ENCODE measurements at places on chromosomes 2 and 18.
A peak's percentile ranks its signal among the peaks of the same experiment; 100 is the strongest.

DNA sequence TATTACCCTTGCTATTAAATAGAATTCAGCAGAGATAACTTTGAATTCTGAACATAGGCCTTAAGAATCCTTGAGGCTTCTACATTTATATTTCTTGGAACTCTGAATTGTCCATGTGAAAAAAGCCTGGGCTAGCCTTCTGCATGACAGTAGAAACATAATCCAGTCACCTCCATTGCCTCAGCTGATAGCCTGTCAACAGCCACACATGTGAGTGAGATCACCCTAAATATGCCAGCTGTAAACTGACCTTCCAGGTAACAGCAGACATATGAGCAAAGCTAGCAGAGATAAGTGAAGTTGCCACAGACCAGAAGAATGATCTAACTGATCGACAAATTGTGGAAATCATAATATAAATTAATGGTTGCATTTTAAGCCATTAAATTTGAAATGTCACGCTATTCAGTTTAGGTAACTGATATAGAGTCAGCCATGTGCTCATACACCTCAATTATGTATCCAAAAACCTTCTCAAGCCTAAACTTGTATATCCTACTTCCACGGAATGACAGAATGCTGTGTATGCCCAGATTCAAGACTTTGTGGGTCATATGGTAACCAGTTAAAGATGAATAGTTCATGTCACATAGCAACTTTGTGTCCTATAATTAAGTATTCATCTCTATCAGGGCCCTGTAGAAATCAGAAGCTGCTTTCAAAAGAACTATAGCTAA, 48.1 kb upstream of the SETBP1 start:
- no peaks in the 10 kb centered on the region for H3K4me1 ChIP-seq
- H3K36me3 ChIP-seq = no peaks in the 10 kb centered on the region
- H3K27ac ChIP-seq = no peak overlapping the region
- H3K27me3 ChIP-seq = no peaks in the 10 kb centered on the region

- H3K27me3 ChIP-seq = no peaks in the 10 kb centered on the region
- no peaks in the 10 kb centered on the region for H3K4me1 ChIP-seq
- DNase-seq = no peak
- no peak overlapping the region for H3K4me3 ChIP-seq
- H3K36me3 ChIP-seq = no peaks in the 10 kb centered on the region
Observed at GRCh38 chr2:170434900-170435621, 257.1 kb downstream of the MYO3B start.

DNA sequence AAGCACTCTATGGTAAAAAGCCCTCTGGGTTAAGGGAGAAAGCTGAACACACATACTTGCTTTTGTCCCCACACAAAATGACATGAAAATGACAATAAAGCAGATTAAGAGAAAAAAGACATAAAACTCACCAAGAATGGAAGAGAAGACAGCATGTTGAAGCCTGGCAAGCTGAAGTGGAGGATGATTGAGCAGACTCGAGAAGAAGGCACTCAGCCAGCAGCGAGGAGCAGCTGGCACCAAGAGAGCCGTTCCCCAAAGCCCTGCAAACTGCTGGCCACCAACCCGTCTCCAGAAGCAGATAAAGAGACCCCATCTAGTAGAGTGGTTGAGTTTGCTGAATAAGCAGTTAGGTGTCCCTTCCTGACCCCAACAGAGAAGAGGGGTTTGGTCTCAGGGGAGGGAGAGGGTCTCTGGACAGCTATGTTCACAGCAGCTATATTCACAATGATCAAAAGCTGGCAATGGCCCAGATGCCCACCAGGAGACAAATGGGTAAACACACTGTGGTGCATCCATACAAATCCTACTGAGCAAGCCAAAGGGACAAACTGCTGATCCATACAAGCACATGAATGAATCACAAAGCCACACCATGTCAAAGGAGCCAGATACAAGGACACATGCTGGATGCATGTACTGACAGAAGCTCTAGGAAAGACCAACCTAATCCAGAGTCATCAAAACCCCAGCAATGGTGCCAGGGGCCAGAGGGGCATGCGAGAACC, 36.9 kb downstream of the FAM168B start:
- H3K27me3 ChIP-seq = no peaks in the 10 kb centered on the region
- H3K4me1 ChIP-seq = no peaks in the 10 kb centered on the region
- H3K36me3 ChIP-seq = peaks cover 4% of the 10 kb centered on the region
- H3K4me3 ChIP-seq = no peak overlapping the region
- no peak for DNase-seq
- H3K27ac ChIP-seq = no peak overlapping the region

GRCh38 chr2:237727363-237727762, 71.2 kb upstream of the RBM44 start:
- peak; percentile 17 for DNase-seq
- H3K27me3 ChIP-seq = no peaks in the 10 kb centered on the region
- H3K27ac ChIP-seq = no peak overlapping the region
- H3K4me3 ChIP-seq = no peak overlapping the region
- no peaks in the 10 kb centered on the region for H3K4me1 ChIP-seq

- no peak for DNase-seq
- no peaks in the 10 kb centered on the region for H3K36me3 ChIP-seq
- no peaks in the 10 kb centered on the region for H3K4me1 ChIP-seq
- no peak overlapping the region for H3K4me3 ChIP-seq
Observed at GRCh38 chr2:73043929-73044832, 27.3 kb downstream of the SFXN5 start.

GRCh38 chr2:163171786-163172530, 333.4 kb upstream of the KCNH7 start:
- no peaks in the 10 kb centered on the region for H3K27me3 ChIP-seq
- H3K4me1 ChIP-seq = no peaks in the 10 kb centered on the region
- H3K36me3 ChIP-seq = no peaks in the 10 kb centered on the region
- no peak for DNase-seq
- no peak overlapping the region for H3K27ac ChIP-seq

- H3K4me3 ChIP-seq = no peak overlapping the region
- H3K4me1 ChIP-seq = no peaks in the 10 kb centered on the region
- no peak overlapping the region for H3K27ac ChIP-seq
- H3K36me3 ChIP-seq = no peaks in the 10 kb centered on the region
Observed at GRCh38 chr18:3441290-3441689, 8.7 kb upstream of the TGIF1 start.

DNA sequence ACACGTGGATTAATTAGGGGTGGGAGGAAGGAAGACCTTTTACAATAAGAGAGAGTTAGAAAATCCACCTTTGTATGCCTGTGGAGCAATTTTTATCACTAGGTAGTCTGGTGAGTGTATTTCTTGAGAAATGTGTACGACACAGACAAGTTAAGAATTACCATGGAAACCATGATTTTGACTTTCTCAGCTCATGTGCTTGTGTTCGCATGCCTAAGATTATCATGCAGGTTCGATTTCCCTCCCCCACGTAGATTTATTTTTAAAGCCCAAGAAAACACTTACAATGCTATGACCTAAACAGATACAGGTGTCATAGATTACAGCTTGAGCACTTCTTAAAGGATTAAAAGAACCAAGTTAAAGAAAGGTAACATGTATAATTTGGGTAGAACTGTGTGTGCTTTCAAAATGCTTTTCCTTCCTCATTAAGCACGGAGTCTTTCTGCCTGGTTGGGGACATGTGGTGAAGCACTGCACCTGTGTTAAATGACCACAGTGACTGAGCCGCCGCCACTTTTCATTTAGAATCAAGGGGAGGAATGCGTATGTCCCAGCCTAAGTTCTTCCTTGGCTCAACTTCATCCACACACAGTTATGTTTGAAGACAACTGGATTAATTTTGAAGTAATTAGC, 16.6 kb downstream of the SERTAD2 start:
- H3K27ac ChIP-seq = no peak overlapping the region
- no peak for DNase-seq
- no peak overlapping the region for H3K4me3 ChIP-seq
- no peaks in the 10 kb centered on the region for H3K36me3 ChIP-seq
- no peaks in the 10 kb centered on the region for H3K4me1 ChIP-seq

GRCh38 chr18:54466248-54467005, 108.7 kb downstream of the C18orf54 start:
- no peaks in the 10 kb centered on the region for H3K36me3 ChIP-seq
- DNase-seq = no peak
- H3K27ac ChIP-seq = no peak overlapping the region
- no peak overlapping the region for H3K4me3 ChIP-seq
- no peaks in the 10 kb centered on the region for H3K4me1 ChIP-seq

DNA sequence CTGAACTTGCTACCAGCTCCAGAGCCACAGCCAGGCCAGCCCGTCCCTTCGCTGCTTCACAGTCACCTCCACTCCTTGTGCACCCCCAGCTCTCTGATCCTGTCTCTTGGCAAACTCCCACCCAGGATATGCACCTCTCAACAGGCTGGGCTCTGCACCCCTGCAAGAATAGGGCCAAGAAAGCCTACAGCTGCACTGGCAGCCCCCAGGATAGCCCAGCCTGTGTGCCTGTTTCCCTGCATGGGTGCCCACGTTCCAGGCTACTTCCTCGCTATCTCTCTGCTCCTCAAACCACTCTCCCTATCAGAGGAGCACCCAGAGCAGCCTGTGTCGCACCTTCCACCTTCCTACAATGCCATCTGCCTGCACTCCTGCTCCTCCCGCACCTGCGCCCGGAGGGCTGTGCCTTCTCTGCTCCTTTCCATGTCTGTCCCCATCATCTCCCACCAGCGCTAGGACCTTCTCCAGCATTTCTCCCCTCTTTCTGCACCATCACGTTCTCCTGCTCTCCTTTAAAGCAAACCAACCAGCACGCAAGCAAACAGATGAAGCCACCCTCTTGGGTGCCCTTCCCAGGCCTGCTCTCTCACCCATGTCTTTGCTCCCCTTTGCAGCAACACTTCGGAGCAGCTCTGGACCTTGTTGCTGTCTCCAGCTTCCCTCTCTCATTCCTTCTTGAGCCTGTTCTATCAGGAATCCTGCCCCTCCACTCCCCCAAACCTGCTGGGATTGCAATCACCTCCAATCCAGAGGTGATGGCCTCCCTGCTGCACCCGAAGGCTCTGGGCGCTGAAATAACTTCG, 313.2 kb upstream of the HS6ST1 start:
- no peaks in the 10 kb centered on the region for H3K36me3 ChIP-seq
- DNase-seq = peak; percentile 35
- no peaks in the 10 kb centered on the region for H3K27me3 ChIP-seq
- no peaks in the 10 kb centered on the region for H3K4me1 ChIP-seq
- H3K27ac ChIP-seq = no peak overlapping the region
- H3K4me3 ChIP-seq = no peak overlapping the region

DNA sequence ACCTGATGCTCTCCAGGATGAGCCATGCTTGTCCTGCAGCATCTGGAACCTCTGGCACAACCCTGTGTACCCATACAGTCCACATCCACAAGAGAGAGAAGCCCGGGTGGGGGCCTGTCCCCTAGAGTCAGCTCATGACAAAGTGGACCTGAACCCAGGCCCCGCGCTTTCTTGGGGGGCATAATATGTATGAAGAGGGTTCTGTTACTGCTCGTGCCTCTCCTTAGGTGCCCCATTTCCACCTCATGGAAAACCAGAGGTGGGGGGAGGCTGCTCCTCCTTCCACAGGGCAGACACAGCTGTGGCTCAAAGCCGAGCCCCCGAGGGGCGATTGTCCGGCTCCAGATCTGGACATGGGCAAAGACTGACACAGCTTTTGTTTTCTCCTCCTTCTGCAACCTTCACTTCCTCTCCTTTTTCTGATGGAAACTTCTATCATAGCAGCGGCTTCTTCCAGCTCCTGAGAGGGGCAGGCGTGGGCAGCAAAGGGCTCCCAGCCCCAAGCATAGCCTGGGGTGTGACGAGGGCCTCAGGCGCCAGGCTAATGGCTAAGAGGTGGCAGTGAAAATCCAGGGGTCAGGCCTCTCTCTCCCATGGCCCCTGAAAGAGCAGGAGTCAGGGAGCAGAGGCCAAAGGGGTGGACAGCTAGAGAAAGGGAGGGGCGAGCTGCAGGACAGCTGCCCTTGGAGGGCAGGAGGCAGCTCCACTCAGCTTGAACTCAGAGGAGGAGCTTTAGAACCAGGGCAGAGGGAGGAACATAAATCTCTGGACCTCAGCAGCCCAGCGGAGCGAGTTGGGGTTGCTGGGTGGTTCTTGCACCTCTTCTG, 155.5 kb downstream of the ZFP36L2 start:
- peaks cover 41% of the 10 kb centered on the region for H3K4me1 ChIP-seq
- no peaks in the 10 kb centered on the region for H3K27me3 ChIP-seq
- no peaks in the 10 kb centered on the region for H3K36me3 ChIP-seq
- H3K4me3 ChIP-seq = no peak overlapping the region
- peak overlapping the region; percentile 83 for H3K27ac ChIP-seq

DNA sequence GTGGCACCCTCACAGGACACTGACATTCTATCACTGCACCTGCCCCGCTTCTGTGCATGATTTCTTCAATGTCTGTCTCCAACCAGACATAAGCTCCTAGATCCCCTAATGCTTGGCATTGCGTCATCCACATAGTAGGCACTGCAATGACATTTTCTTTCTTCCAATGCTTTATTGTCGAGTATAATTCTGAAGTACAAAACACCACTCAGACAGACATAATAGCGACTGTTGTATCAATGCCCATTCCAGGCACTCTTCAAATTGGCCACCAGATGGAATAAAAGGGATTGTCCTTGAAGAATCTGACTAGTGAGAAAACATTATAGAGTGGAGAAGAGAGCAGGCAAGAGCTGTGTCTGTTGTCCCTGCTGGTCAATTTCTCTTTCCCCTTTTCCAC, 89.0 kb downstream of the LPIN1 start:
- H3K4me3 ChIP-seq = no peak overlapping the region
- DNase-seq = no peak
- no peaks in the 10 kb centered on the region for H3K36me3 ChIP-seq
- H3K27ac ChIP-seq = no peak overlapping the region

GRCh38 chr2:7706791-7707190, 789.6 kb downstream of the RNF144A start:
- no peak overlapping the region for H3K27ac ChIP-seq
- H3K36me3 ChIP-seq = no peaks in the 10 kb centered on the region
- no peaks in the 10 kb centered on the region for H3K27me3 ChIP-seq
- H3K4me3 ChIP-seq = no peak overlapping the region

- no peaks in the 10 kb centered on the region for H3K36me3 ChIP-seq
- DNase-seq = no peak
- no peak overlapping the region for H3K27ac ChIP-seq
- H3K27me3 ChIP-seq = no peaks in the 10 kb centered on the region
Observed at GRCh38 chr2:32788114-32788513, 158.6 kb upstream of the LTBP1 start.

- H3K27me3 ChIP-seq = no peaks in the 10 kb centered on the region
- H3K36me3 ChIP-seq = no peaks in the 10 kb centered on the region
- H3K27ac ChIP-seq = no peak overlapping the region
- H3K4me1 ChIP-seq = no peaks in the 10 kb centered on the region
- H3K4me3 ChIP-seq = no peak overlapping the region
- DNase-seq = no peak
Observed at GRCh38 chr2:41943159-41943558, 104.7 kb upstream of the PKDCC start.

DNA sequence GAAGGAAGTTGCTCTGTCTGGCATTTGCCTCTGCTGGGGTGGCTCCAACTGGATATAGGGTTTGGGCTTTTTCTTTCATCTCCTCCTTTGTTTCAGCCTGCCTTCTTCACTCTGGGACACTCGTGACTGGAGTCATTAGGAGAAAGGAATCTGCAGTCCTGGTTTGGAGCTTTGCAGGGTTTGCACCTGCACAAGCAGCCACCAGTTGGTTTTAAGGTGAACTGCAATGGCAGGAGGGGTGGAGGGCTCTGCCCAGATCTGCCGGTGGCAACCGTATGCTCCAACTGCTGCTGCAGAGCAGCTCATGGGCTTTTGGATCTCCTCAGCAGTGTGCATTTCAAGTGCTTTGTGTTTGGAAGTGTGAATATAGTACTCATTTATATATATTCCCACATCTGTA, 131.3 kb upstream of the MGAT5 start:
- H3K27me3 ChIP-seq = no peaks in the 10 kb centered on the region
- no peak for DNase-seq
- no peak overlapping the region for H3K27ac ChIP-seq
- no peak overlapping the region for H3K4me3 ChIP-seq
- H3K4me1 ChIP-seq = no peaks in the 10 kb centered on the region
- no peaks in the 10 kb centered on the region for H3K36me3 ChIP-seq

GRCh38 chr2:240183875-240184590, 43.6 kb upstream of the OTOS start:
- H3K4me1 ChIP-seq = no peaks in the 10 kb centered on the region
- DNase-seq = no peak
- H3K27me3 ChIP-seq = no peaks in the 10 kb centered on the region
- H3K27ac ChIP-seq = no peak overlapping the region
- H3K36me3 ChIP-seq = no peaks in the 10 kb centered on the region
